ENCODE measurements at places on chromosomes 11 and 22. TPM values are rescaled to one million over a fixed set of nuclear protein-coding genes. Genes with fewer than 3 reads are reported as not detected.

Gene PARVG
- total RNA-seq = not detected

Gene TSKU
- total RNA-seq = 49.0 TPM

Gene PGA5
- total RNA-seq = not detected

Gene TEAD1
- total RNA-seq = 104 TPM

Gene HEPN1
- not detected for total RNA-seq

Gene TBX10
- not detected for total RNA-seq

DNA sequence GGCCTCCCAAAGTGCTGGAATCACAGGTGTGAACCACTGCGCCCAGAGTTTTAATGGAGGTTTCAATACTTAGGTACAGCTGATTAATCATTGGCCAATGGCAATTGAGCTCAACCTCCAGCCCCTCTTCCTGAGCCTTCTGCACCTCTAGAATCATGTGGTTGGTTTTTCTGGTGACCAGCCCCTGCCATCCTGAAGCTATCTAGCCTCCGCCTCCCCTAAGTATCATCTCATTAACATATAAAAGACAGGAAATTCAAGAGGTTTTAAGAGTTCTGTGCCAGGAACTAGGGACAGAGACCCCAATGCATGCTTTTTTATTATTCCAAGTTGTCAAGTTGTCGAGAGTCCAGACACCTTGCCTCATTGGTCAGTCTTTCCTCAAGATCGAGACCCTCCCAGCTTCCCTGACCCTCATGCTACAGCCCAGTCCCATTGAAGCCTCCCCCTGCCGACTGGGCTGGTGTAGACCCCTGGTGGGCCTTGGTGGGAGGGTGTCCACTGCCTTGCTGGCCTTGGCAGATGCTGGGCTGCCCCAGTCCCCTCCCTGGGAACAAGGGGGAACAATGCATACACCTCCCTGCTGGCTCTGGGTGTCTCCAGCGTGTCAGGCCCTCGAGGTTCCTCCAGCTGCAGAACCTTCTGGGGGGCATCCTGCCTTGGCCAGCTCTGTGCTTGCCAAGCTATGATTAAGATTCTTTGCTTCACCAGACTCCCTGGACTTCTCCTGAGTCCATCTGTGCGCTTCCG is 148.0 kb downstream of the CTTN start:
- no peak for DNase-seq

- DNase-seq = no peak
Measured at GRCh38 chr22:49604732-49605302, 222.9 kb downstream of the BRD1 start.

DNA sequence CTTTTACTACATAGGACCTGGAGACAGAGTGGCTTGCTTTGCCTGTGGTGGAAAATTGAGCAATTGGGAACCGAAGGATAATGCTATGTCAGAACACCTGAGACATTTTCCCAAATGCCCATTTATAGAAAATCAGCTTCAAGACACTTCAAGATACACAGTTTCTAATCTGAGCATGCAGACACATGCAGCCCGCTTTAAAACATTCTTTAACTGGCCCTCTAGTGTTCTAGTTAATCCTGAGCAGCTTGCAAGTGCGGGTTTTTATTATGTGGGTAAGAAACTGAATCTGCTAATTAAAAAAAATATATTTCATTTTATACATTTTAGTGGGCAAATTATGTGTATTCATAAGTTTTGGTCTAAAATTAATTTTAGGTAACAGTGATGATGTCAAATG is 7.8 kb downstream of the BIRC3 start:
- no peak for DNase-seq

- no peak for DNase-seq
Measured at GRCh38 chr11:96257036-96257435, 86.0 kb downstream of the MAML2 start.

GRCh38 chr11:34775417-34775888 is 140.7 kb downstream of the APIP start:
- DNase-seq = no peak

DNA sequence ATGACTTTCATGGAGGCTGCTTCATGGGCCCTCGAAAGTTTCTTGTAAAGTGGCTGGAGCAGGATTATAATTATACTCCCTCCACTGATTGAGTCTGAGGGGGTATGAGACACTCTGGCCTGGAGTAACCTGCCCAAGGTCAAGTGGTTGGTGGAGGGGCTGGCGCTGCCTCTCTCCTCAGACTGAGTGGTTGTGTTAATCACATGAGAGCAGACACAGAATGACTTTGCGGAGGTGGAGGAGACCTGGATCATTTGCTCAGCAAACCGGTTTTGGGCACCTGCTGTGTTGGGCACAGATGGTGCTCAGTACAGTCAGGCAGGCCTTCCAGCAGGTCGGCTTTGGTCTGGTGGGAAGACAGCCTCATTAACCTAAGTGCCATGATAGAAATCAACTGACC is 11.8 kb downstream of the BCR start:
- peak; percentile 39 for DNase-seq

DNA sequence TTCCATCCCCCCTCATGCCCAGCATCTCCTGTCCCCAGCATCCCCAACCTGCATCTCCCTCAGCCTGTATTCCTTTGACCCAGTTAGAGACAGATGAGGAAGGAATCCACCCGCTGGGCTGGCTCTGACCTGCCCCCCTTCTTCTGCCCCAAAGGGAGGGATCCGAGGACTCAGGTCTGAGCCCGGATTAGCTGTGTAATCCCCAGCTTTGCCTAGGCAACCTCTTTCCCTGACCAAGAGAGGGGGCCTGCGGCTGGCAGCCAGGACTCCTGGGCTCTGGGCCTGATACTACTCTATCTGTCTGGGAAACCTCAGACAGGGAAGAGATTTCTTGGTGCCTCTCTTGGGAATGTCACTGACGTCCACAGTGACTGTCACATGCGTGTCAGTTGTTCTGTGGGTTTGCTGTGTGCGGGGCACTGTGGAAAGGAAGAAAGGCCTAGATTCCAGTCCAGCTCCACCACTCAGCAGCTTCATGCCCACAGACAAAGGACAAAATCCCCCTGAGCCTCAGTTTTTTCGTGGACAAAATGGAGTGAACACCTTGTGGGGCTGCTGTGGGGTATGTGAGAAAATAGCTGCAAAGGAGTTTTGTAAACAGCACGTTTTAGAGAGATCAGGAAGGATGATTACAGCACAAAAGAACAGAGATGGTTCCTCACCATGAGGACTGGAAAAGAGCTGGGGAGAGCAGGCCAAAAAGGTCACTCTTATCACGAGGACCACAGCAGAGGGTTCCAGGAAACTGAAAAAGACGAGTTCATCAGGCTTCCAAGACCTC is 1.3 kb upstream of the NDUFV1 start:
- DNase-seq = no peak

DNA sequence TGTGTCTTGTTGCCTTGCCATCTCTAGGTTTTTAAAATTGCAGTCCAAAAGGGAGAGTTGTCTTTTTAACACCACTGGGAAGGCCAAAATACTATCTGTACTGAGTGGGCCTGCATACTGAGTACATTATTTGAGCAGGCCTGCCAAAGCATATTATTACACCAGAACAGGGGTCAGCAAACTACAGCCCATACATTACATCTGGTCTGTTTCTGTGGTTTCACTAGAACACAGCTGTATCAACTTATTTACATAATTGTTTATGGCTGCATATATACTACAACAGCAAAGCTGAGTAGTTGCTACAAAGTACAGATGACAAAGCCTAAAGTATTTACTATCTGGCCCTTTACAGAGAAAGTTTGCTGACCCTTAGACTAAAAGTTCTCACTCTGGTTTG is 74.0 kb downstream of the USP35 start:
- DNase-seq = no peak

DNA sequence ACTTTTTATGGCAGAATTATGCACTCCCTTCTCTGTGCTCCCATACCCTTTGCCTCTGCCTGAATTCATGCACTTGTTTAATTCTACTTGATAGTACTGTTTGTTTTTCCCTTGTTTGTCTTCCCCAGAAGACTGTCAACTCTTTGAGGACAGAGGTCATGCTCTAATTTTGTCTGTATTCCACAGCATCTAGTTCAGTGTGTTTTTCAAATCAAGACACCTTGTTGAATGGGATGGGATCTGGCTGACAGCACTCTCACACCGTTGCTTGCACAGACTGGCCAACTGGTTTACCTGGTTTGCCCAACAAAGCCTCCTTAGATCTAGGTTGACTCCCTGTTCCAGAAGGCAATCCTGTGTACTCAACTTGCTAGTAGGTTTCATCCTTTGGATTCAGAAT is 121.2 kb upstream of the TIMP3 start:
- DNase-seq = no peak

DNA sequence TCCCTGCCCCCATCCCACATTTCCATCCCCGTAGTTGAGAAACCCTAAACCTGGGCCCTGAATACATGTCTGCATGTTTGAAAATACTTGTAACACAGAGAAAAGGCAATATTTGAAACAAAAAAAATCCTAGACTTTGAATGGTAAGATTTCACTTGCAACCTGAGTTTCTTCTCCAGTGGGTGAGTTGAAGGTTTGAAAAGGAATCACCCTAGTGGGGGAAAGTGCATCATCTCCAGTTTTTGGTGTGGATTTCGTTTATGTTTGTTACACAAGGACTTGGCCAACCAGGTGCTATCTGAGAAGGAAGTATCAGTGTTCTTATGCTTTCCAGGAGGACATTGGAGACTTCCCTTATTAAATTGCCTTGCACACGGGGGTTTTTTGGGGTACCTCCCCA is 90.4 kb downstream of the ABTB2 start:
- no peak for DNase-seq

- DNase-seq = no peak
Measured at GRCh38 chr11:27467181-27467913, 5.2 kb downstream of the LGR4 start.

GRCh38 chr22:42939451-42939881 is 75.5 kb downstream of the PACSIN2 start:
- peak; percentile 46 for DNase-seq

DNA sequence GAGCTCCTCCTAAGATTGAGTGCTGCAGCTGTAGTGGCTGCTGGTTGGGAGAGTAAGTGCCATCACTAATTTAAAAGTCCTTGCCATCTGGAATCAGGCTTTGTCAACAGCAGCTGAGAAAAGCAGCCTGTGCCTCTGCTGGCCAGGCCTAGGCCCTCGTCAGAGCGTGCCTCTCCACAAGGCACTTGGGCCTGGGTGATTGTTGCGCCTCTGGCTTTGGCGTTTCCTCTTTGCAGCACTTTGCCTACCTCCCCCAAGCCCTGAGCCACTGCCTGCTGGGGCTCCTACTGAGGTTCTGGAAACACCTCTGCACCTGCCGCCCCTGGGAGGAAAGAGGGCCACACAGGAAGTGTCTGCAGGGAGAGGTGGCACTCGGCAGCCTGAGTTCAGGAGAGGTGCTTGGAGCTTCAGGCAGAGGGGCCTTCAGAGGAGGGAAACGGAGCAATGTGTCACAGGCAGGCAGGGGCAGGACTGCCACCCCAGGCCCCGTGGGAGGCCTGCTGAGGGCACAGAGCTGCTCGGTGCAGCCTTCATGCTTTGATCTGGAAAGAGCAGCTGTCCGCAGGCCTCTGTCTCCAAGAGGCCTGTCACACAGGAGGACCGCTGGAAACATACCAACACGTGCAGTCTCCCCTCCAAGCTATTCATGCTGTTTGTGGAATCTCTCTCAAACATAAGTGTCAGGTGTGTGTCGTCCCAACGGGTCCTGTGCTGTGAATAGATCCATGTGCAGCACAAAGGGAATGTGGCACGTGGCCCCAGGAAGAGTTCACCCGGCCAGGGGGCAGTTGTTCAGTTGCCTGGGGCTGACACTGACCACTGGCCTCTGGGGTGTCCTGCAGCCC is 61.5 kb upstream of the EMID1 start:
- DNase-seq = no peak

DNA sequence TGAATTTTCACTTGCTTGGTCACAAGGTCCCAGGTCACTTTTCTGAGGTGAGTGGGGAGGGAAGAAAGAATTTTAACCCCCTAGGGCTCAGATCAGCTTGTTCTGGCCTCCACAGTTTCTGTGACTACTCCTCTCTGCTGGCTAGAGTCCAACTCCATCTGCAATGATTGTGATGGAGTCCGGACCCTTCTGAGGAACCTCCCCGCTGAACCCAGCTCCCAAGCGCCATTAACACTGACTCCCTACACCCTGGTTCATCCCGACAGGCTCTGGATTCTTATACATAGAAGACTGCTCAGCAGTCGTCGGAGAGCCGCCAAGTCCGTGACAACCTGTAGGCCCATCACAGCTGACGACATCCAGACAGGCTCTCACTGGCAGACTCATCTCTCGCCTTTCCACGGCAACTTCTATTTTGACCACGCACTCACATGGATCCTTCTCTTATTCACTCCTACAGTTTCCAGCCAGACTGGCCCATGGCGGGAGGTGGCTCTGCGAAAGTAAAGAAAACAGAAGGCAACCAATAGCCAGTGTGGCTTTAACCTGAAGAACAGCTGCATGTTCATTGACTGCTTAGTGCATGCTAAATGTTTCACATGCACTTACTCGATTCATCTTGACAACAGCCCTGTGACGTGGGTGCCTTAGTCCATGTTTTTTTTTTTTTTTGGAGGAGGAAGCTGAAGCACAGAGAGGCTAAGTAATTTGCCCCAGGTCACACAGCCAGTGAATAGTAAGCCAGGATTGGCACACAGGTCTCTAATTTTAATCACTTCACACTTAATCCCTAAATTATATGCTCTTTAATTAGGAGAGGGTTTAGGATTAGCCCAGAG is 68.0 kb upstream of the PRDM11 start:
- no peak for DNase-seq

GRCh38 chr22:41833369-41834004 is 582 bp downstream of the SREBF2 start:
- peak; percentile 43 for DNase-seq

GRCh38 chr11:66050581-66051231 is 1.5 kb upstream of the SF3B2 start:
- DNase-seq = no peak

DNA sequence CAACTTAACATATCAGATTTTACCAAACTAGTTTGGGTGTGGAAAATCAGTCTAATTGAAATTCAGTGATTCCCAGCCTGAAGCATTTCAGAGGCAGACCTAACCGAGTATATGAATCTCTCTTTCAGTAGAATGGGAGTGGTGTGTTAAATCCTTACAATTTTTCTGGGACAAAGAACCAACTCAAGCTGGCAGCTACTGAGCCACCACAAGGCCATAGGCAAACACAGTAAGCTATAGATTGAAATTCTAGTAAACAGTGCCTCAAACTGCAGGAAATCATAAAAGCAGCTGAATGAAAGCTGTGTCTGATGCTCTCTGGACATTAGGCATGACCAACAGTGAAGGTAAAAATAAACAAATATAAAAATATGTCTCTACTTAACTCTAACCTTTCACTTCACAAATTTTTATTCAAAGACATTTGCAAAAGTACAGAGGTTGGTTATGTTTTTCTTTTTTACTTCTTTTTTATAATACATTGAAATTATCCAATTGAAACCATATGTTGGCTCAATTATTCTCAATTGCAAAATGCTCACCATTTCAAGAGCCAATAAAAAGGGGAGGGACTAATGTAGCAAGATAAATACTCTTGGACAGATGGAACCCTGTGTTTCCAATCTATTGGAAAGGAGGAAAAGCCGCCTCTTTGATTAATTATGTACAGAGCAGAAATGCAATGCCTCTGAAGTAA is 35.8 kb upstream of the FIBIN start:
- no peak for DNase-seq

GRCh38 chr22:23053051-23053707 is 17.1 kb upstream of the GNAZ start:
- no peak for DNase-seq
